Thoracic aorta (tissue), 2 donors: ENCODE measurements at places on chromosomes 4 and X. TPM values are rescaled to one million over a fixed set of nuclear protein-coding genes. Genes with fewer than 3 reads are reported as not detected.
A peak's percentile ranks its signal among the peaks of the same experiment; 100 is the strongest.

- no peak for DNase-seq
Measured at GRCh38 chr4:165133150-165133549, 20.5 kb upstream of the TMEM192 start.

Gene FRMD7
- total RNA-seq, result 0.28 TPM

DNA sequence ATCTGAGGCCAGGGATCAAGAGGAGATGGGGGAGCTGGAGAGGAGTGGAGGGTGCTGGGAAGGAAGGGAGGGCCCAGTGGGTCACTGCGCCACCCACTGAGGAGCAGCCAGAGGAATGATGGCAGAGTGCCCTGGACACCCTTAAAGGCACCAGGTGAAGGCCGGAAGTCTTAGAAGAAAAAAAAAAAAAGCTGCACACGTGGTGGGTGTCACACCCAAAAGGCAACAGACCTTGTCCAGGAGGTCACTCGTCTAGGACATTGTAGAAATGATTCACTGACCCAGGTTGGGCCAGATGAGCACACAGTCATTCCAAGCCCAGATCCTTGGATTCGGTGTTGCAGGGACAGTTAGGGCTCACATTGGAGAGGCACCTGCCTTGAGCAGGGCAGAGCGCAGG lies 93.5 kb upstream of the TRIM2 start:
- DNase-seq, result no peak

Gene ITIH6
- not detected for total RNA-seq

GRCh38 chr4:69995526-69996016 lies at the start of gene STATH:
STATH (plus strand) TSS chr4:69995966; CDS start chr4:69998438, 2,472 bp downstream.
- DNase-seq, result no peak

Gene CTSO
- 36.6 TPM for total RNA-seq

Gene TRPC3
- total RNA-seq, result 0.27 TPM

GRCh38 chrX:5051831-5052491 lies 1176.7 kb downstream of the NLGN4X start:
- DNase-seq, result peak; percentile 37

Gene TLR7
- 1.7 TPM for total RNA-seq

GRCh38 chr4:15416357-15417232 lies 11.2 kb upstream of the C1QTNF7 start:
- no peak for DNase-seq

Gene VCX3A
- total RNA-seq, result not detected

DNA sequence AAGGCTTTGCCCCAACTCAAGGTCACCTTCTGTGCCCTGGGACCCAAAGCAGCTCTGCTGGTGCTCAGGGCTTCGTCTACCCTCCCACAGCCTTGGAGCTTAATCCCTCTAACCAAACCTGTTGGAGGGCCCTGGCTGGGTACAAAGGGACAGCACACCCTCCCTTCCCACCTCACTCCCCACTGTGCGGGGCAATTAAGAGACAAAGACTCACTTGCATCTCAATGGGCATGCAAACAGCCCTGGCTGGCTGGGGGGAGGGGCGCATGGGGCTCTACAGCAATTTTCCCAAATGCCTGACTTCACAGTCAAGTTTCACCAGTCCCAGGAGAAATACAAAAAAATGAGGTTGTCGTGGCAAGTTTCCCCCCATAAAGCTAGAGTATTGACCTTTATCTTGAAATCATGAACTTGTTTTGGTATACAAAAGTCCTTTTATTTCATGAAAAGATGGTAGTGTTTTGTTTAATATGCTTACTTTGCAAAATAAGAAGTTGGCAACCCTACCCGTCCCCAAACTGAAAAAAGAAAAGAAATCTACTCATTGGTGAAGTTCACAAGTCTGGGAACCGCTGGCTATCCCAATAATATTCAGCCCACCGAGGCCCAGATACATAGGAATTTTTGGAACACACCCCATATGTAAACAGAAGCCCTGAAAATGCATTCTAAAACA lies 4.1 kb upstream of the CD99L2 start:
- no peak for DNase-seq

Gene LRIT3
- total RNA-seq, result 0.85 TPM

DNA sequence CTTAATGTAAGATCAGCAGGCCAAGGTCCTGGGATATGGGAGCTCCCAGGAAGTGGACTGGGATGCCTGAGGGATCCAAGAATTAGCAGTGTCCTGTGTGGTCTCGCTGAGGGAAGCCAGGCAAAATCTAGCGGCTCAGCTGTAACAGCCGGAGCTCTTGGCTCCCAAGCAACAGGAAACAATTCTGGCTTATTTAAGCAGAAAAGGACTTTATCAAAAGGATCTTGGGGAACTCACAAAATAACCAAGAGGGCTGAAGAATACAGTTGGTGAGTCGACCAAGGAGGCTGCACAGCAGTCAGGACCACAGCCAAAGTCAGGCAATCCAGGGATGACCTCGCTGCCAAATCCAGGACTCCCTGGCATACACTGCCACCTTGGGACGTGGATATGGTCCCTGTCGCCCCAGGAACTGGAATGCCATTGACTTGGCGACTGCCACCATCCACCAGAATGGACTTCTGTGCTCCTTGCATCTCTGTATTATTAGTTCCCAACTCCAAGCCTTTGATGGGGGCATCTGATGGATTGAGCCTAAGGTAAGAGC lies 165.3 kb upstream of the BCOR start:
- DNase-seq, result no peak

Gene SPATA18
- 8.0 TPM for total RNA-seq

GRCh38 chr4:170887396-170887795 lies 797.6 kb upstream of the AADAT start:
- no peak for DNase-seq

- no peak for DNase-seq
Measured at GRCh38 chr4:152530600-152530999, 5.3 kb downstream of the FBXW7 start.

DNA sequence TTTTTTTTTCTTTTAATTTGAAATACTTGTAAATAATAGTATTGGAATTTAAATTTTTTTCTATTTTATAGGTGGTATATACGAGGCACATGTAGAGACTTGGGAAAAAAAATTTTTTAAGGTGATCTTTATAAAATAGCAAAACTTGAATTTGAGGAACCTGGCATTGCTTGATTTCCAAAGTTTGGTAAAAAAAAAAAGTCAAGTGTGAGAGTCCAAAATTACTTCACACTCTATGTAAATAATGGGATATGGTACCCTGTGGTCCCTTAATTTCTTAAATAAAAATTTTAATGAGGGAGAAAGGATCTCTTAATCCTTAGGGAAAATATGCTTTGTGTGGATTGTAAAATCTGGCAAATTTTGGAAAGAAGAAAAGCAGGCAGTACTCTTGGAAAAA lies 19.0 kb downstream of the SPRY1 start:
- no peak for DNase-seq

Gene POF1B
- total RNA-seq, result 0.21 TPM

GRCh38 chr4:159374749-159375530 lies 272.1 kb downstream of the RAPGEF2 start:
- no peak for DNase-seq

Gene SSX2
- not detected for total RNA-seq

Gene FAM236B
- total RNA-seq, result not detected

DNA sequence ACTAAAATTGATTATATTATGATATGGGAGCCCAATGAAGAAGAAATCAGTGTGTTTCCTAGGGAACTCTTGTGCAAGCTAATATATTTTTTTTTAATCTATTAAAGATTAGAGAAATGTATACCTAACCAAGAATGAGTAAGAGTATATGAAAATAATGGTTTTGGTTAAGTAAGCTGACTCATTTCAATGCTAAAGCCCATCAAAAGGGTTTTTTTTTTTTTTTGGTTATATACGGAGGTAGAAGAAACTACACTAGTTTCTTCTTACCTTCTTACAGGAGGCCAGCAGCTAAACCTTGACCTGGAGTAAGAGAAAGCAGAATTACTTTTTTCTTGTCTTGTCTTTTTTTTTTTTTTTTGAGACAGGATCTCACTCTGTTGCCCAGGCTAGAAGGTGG lies 27.5 kb downstream of the RUFY3 start:
- DNase-seq, result no peak

- DNase-seq, result no peak
Measured at GRCh38 chr4:53714236-53715140, 123.2 kb upstream of the LNX1 start.

GRCh38 chr4:67929426-67929825 lies 33.9 kb downstream of the TMPRSS11A start:
- no peak for DNase-seq

Gene SYP
- 3.2 TPM for total RNA-seq

GRCh38 chrX:78493180-78493579 lies 165.8 kb upstream of the CYSLTR1 start:
- DNase-seq, result no peak

Gene SYNPO2
- total RNA-seq, result 264 TPM
